ENCODE measurements at places on chromosomes 1 and 21. TPM values are rescaled to one million over a fixed set of nuclear protein-coding genes. Genes with fewer than 3 reads are reported as not detected.

KIF2C gene
- total RNA-seq = 0.64 TPM

DNA sequence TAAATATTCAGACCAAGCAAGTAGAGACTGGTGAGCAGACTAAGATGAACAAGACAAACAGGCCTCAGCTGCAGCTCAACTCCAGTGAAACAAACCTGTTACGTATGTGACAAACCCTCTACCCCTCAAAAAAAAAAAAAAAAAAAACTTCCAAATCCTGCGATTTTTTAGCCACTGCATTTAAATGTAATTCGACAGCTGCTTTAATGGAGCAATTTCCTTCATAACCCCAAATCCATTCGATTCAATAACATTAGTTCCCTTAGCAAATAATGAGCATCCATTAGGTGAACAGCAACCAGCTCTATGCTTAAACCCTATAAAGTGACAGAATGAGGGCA is 31.1 kb downstream of the SIPA1L2 start:
- DNase-seq = no peak
- no peaks in the 10 kb centered on the region for H3K27me3 ChIP-seq
- H3K4me3 ChIP-seq = no peak overlapping the region
- H3K36me3 ChIP-seq = no peaks in the 10 kb centered on the region
- H3K4me1 ChIP-seq = peaks cover 39% of the 10 kb centered on the region

- H3K27me3 ChIP-seq = peaks cover 9% of the 10 kb centered on the region
- no peak overlapping the region for H3K4me3 ChIP-seq
- DNase-seq = no peak
- no peaks in the 10 kb centered on the region for H3K4me1 ChIP-seq
Observed at GRCh38 chr1:209512821-209513220, 70.7 kb upstream of the CAMK1G start.

DNA sequence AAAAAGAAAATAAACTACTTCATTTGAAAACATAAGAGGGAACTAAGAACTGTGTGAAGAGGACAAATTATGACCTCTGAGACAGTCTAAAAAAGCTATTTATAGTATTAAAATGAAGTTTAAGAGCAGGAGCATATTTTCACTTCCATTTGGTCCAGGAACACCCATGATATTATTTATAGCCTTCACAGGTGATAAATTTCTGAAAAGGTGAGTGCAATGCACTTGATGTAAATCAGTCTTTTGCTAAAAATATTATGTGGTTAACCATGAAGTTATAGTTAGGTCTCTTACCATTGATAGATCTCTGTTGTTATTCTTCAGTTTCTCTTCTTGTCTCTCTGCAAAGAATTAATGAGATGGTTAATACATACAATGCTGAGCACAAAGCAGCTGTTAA is 14.7 kb downstream of the TMCO1 start:
- no peak overlapping the region for H3K4me3 ChIP-seq
- no peak overlapping the region for H3K27ac ChIP-seq
- H3K27me3 ChIP-seq = no peaks in the 10 kb centered on the region
- DNase-seq = no peak
- peaks cover 61% of the 10 kb centered on the region for H3K36me3 ChIP-seq

GRCh38 chr1:24167008-24167407 is 20.1 kb downstream of the IFNLR1 start:
- H3K4me3 ChIP-seq = no peak overlapping the region
- no peak for DNase-seq
- no peaks in the 10 kb centered on the region for H3K27me3 ChIP-seq
- no peaks in the 10 kb centered on the region for H3K4me1 ChIP-seq

All from CD4-positive, alpha-beta T cell (primary cell).